ENCODE measurements at places on chromosomes 2 and 18. TPM values are rescaled to one million over a fixed set of nuclear protein-coding genes. Genes with fewer than 3 reads are reported as not detected.

- DNase-seq: no peak
- H3K36me3 ChIP-seq: no peaks in the 10 kb centered on the region
- H3K27ac ChIP-seq: no peak overlapping the region
These were observed 20.0 kb downstream of the AQP12B start for GRCh38 chr2:240662681-240663080.

GRCh38 chr2:45781464-45781811 is 130.0 kb downstream of the PRKCE start:
- DNase-seq: no peak
- peaks cover 16% of the 10 kb centered on the region for H3K4me1 ChIP-seq
- H3K27ac ChIP-seq: no peak overlapping the region
- H3K36me3 ChIP-seq: no peaks in the 10 kb centered on the region

- peaks cover 9% of the 10 kb centered on the region for H3K36me3 ChIP-seq
- H3K4me1 ChIP-seq: peaks cover 9% of the 10 kb centered on the region
- H3K27me3 ChIP-seq: no peaks in the 10 kb centered on the region
- H3K4me3 ChIP-seq: no peak overlapping the region
- no peak overlapping the region for H3K27ac ChIP-seq
These were observed 845 bp downstream of the EML4 start for GRCh38 chr2:42169874-42170521.

DNA sequence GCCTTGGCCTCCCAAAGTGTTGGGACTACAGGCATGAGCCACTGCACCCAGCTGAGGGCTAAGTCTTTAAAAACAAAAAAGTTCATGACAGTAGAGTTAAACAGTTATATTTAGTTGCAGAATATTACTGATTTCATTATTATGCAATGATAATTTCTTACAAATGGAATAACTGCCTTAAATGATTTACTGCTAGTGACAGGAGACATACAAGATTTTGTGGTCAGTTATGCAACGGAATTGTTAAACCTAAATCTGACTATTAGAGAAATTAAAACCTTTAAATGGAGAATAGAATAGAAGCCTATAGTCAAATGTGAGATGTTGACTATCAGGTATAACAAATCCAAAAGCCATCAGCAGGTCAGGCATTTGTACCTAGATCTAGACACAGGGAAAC is 10.3 kb upstream of the DNAJC10 start:
- peaks cover 39% of the 10 kb centered on the region for H3K27me3 ChIP-seq
- DNase-seq: no peak
- H3K4me3 ChIP-seq: no peak overlapping the region
- no peaks in the 10 kb centered on the region for H3K36me3 ChIP-seq

SP140L gene
- 57.4 TPM for total RNA-seq

LINC00305 gene
- not detected for total RNA-seq

DNA sequence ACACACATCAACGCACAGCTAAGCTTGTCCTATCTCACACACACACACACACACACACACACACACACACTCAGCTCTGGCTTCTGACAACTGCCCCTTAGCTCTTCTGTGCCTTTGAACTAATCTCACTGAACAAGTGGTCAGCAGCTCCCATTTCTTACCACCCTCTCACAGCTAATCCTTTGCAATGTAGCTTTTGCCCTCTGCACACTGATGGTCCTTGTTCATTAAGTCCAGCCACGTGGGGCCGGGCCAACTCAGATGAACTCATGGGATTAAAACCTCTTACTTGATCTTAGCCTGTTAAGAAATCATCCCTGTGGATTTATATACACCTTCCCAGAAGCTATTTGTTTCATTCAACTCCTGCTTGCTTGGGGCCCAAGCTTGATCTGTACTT is 36.6 kb downstream of the DPYSL5 start:
- no peaks in the 10 kb centered on the region for H3K4me1 ChIP-seq
- peaks cover 6% of the 10 kb centered on the region for H3K27me3 ChIP-seq
- H3K4me3 ChIP-seq: no peak overlapping the region
- H3K36me3 ChIP-seq: no peaks in the 10 kb centered on the region
- no peak for DNase-seq

DNA sequence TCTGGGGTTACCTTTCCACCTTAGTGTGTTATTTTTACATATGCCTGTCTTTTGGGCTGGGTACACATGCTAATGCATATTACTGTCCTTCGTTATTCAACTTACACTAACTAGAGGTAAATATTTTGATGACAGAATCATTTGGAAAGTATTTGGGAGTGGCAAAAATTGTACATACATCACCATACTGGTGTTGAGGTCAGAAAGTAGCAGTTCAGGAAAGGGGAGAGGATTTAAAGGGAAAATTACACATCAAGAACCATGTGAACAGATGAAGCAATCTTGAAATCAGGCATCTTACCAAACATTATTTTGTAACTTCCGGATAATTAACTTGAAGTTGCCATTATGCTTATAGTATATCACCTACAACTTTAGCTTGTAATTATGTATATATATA is 379.7 kb downstream of the RND3 start:
- H3K4me3 ChIP-seq: no peak overlapping the region
- no peak overlapping the region for H3K27ac ChIP-seq
- no peaks in the 10 kb centered on the region for H3K36me3 ChIP-seq
- no peaks in the 10 kb centered on the region for H3K4me1 ChIP-seq

DNA sequence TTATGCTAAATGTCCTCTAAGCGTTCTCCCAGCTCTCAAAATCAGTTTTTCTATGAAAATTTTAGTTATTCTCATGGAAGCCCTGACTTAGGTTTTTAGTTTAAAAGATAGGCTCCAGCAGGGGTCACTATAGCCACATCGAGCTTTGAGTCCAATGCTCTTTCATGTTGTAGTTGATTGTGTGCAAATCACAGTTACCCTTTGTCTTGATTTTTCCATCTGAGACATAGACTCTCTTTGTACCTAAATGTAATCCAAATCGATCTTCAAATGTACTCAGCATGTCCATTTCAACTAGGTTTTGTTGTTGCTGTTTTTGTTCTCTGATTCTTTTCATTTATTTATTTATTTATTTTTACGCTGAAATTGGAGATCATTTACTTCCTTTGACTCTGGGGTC is 26.4 kb upstream of the MSTN start:
- H3K4me1 ChIP-seq: no peaks in the 10 kb centered on the region
- H3K4me3 ChIP-seq: no peak overlapping the region
- H3K36me3 ChIP-seq: no peaks in the 10 kb centered on the region

DNA sequence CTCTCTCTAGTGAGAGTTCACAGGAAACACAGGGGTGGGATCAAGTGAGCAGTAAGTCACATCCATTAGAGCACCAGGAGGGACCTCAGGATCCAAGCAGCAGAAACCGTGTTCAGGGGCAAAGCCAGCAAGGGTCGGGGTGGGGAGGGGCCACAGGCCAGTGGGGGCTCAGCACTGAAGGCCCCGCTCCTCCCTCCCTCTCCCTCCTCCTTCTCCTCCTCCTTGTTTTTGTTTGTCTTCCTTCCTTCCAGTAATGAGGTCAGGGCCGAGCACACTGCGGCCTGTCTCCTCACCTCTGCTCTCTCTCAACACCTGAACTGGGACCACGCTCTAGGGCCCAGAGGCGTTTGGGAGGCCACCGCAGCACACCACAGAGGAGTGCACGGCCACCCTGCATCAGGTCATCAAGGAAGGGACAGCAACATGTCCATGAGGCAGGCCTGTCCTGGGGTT is 20.9 kb downstream of the MTERF4 start:
- H3K27ac ChIP-seq: no peak overlapping the region
- no peaks in the 10 kb centered on the region for H3K4me1 ChIP-seq
- no peaks in the 10 kb centered on the region for H3K27me3 ChIP-seq

GRCh38 chr2:10550206-10551001 is 102.3 kb upstream of the ODC1 start:
- H3K27me3 ChIP-seq: peaks cover 16% of the 10 kb centered on the region
- no peak for DNase-seq
- H3K4me1 ChIP-seq: peaks cover 29% of the 10 kb centered on the region
- H3K4me3 ChIP-seq: no peak overlapping the region

GRCh38 chr2:8169443-8169842 is 512.4 kb upstream of the ID2 start:
- no peak overlapping the region for H3K27ac ChIP-seq
- H3K27me3 ChIP-seq: no peaks in the 10 kb centered on the region
- H3K4me1 ChIP-seq: peaks cover 13% of the 10 kb centered on the region
- no peak for DNase-seq
- H3K4me3 ChIP-seq: no peak overlapping the region

UGT1A8 gene
- not detected for total RNA-seq

RNF25 gene
- 29.1 TPM for total RNA-seq

GRCh38 chr2:227373389-227373788 is 5.7 kb downstream of the TM4SF20 start:
- H3K27ac ChIP-seq: no peak overlapping the region
- DNase-seq: no peak
- H3K4me1 ChIP-seq: peaks cover 12% of the 10 kb centered on the region
- no peaks in the 10 kb centered on the region for H3K27me3 ChIP-seq
- no peak overlapping the region for H3K4me3 ChIP-seq

DSC1 gene
- total RNA-seq: not detected

GRCh38 chr18:38884050-38884449 is 1318.5 kb upstream of the CELF4 start:
- H3K27me3 ChIP-seq: no peaks in the 10 kb centered on the region
- H3K4me1 ChIP-seq: no peaks in the 10 kb centered on the region
- no peak for DNase-seq
- no peak overlapping the region for H3K27ac ChIP-seq

DNA sequence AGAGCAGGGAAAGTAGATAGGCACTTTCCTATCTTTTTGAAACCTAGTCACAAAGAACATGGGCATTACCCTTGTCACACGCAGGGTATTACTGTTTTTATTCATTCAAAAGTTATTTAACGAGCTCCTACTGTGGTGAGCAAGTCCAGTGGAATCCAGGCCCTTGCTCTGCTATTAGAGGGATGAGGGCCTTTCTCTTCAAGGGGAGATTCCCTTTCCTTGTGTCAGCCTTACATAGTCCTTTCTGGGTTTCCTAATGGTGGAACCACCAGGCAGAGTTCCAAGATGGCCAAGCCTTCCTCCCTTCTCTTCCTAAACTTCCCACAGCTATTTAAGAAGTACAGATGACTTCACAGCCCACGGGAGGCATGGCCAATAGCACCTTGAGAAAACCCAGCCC is 64.6 kb downstream of the SPTBN1 start:
- H3K27me3 ChIP-seq: peaks cover 29% of the 10 kb centered on the region
- H3K4me1 ChIP-seq: peaks cover 26% of the 10 kb centered on the region
- H3K27ac ChIP-seq: no peak overlapping the region
- H3K36me3 ChIP-seq: no peaks in the 10 kb centered on the region
- H3K4me3 ChIP-seq: no peak overlapping the region

IRS1 gene
- total RNA-seq: 3.8 TPM

DNA sequence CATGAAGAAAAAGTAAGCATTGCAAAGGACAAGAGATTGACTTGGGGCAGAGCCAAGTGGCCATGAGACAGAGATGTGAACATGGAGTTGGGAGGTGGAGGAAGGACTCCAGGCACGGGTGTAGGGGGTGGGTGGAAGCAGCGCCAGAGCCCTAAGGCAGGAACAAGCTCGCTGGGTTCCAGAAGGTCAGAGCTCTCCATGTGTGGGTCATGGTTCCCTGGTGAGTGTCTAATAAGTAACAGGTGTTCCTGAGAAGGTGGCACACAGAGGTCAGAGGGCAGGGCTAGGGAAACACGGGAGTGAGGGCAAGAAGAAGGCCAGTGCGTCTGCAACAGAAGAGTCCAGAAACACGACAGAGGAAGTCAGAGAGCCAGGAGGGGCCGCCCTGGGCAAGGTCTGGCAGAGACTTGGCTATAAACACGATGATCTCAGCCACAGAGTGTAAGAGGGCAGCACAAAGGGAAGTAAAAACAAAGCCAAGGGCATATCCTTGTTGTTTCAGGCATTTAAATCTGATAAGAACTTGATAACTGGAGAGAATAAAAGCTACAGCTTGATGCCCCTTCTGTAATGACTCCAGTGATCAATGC is 260.8 kb downstream of the TGIF1 start:
- no peaks in the 10 kb centered on the region for H3K36me3 ChIP-seq
- H3K27ac ChIP-seq: no peak overlapping the region
- DNase-seq: no peak
- H3K27me3 ChIP-seq: peaks cover 24% of the 10 kb centered on the region

DNA sequence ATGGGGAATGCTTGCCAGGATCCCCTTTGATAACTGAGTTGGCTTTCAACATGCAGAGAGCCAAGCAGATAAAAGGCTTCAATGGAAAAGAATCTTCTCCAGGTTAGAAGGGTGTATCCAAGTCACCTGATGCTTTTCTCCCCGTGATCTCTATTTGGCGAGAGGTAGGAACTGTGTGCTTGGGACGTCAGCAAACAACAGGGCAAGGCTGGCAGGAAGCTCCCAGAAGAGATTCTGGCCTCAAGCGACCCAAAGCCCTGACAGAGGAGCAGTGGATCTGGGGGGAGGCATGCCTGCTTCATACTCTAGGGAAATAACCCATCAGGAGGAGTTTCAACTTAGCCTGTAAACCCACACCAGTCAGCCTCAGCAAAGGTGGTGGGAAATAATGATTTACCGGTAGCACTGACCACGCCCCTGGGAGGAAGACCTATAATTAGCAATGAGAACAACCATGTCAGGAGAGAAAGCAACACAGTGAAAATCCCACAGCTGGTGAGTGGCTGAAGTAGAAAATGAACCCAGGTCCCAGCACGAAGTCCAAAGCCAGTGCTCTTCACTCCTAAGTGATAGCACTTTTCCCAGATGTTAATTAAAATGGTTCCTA is 76.3 kb upstream of the SEC11C start:
- no peaks in the 10 kb centered on the region for H3K36me3 ChIP-seq
- no peak overlapping the region for H3K27ac ChIP-seq
- no peak overlapping the region for H3K4me3 ChIP-seq
- H3K4me1 ChIP-seq: no peaks in the 10 kb centered on the region

DNA sequence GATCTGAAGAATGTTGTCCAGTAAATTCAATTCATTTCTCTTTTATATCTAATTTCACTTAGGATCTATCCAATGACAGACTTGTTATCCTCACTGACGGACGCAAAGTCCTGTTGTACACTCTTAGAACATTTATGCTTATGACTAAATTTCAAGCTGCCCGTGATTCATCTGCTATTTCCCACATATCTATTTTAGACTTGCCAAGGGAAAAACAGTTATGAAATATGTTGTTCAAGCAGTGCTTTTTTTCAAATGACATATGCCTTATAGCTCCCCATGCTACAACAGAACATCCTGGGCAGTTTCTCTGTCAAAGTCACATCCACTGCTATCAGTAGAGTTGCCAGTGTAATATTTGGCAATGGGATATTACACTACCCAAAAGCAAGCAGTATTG is 94.2 kb upstream of the CBLN2 start:
- no peaks in the 10 kb centered on the region for H3K36me3 ChIP-seq
- H3K27me3 ChIP-seq: no peaks in the 10 kb centered on the region
- H3K27ac ChIP-seq: no peak overlapping the region
- H3K4me1 ChIP-seq: no peaks in the 10 kb centered on the region

CFC1 gene
- not detected for total RNA-seq

- peaks cover 11% of the 10 kb centered on the region for H3K4me1 ChIP-seq
- no peak overlapping the region for H3K4me3 ChIP-seq
- H3K27ac ChIP-seq: no peak overlapping the region
- H3K27me3 ChIP-seq: peaks cover 42% of the 10 kb centered on the region
These were observed 3.2 kb upstream of the SERPINE2 start for GRCh38 chr2:224042191-224042696.

DNA sequence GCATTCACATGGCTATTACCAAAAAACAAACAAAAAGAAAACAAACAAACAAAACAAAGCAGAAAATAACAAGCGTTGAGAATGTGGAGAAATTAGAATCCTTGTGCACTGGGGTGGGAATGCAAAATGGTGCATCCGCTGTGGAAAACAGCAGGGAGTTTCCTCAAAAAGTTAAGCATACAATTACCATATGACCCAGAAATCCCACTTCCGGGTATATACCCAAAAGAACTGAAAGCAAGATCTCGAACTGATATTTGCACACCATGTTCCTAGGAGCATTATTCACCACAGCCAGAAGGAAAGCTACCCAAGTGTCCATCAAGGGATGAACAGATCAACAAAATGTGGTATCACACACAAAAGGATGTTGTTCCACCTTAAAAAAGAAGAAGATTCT is 17.9 kb upstream of the TEX51 start:
- no peaks in the 10 kb centered on the region for H3K36me3 ChIP-seq
- no peak overlapping the region for H3K27ac ChIP-seq
- H3K4me3 ChIP-seq: no peak overlapping the region
- no peaks in the 10 kb centered on the region for H3K4me1 ChIP-seq
- no peaks in the 10 kb centered on the region for H3K27me3 ChIP-seq
